ENCODE measurements at places on chromosomes 11 and 22.

- DNase-seq: no peak
Measured at GRCh38 chr11:15947681-15948648, 408.4 kb downstream of the SOX6 start.

- DNase-seq: peak; percentile 80
Measured at GRCh38 chr11:122851366-122851966, 13.2 kb downstream of the CRTAM start.

GRCh38 chr11:114432893-114433292 is 6.4 kb upstream of the REXO2 start:
- no peak for DNase-seq

DNA sequence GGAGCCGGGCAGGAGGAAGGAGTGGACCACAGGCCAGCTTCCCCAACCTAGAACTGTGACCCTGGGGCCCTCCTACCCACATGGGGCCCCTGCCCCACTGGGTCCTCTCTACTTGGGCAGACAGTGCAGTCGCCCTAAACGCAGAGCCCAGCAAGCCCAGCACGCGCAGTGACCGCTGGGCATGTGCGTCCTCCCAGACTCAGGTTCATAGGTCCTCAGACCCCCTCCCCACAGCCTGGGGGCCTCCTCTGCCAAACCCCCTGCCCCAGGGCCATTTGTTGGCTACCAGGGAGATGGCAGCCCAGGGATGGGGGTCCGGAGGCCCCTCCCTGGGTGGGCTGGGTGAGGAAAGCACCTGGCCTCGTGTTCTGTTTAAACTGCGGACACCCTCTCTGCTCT is 23.9 kb downstream of the RTN4R start:
- DNase-seq: no peak

- no peak for DNase-seq
Measured at GRCh38 chr11:69280994-69281393, 13.0 kb upstream of the MYEOV start.

GRCh38 chr11:69446108-69446507 is 35.4 kb upstream of the LINC01488 start:
- DNase-seq: no peak

GRCh38 chr11:9884601-9885000 is 220.7 kb downstream of the SWAP70 start:
- no peak for DNase-seq

DNA sequence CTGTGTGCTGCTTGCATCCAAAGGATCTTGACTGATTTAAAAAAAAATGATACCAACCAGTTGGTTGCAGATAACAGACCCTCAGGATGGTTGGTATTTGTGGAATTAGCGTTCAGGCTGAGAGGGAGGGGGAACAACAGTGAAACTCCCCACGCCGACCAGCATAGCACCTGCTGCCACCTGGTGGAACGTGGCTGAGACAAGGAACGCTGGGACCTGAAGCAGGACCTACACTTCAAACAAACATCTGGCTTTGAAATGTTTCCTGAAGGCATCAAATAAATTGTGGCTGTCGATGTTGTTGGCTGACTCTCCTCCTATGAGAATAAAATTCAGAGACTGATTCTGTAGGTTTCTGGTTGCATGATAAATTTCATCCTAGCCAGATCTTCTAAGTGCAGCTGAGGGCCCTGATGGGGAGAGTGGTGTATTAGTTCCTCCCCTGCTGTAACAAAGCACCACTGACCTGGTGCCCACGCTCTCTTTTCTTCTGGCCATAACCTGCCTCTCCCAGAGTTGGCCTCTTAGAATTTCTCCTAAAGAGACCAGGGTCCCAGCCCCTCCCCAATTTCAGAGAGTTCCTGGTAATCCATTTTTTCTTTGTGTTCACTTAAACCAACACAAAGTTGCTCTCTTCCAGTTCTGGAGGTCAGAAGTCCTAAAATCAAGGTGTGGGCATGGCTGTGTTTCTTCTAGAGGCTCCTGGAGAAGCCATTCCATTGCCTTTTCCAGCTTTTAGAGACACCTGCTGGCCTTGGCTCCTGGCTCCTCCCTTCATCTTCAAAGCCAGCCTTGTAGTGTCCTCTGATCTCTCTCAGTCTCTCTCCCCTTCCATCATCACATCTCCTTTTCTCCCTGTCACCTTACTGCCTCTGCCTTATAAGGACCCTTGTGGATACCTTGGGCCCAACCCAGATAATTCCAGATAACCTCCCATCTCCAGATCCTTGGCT is 17.3 kb downstream of the APOL2 start:
- DNase-seq: peak; percentile 64

- DNase-seq: no peak
Measured at GRCh38 chr22:39999144-39999757, 4.5 kb downstream of the FAM83F start.

- no peak for DNase-seq
Measured at GRCh38 chr11:77529685-77530084, 55.8 kb upstream of the PAK1 start.

- DNase-seq: no peak
Measured at GRCh38 chr11:115715251-115715770, 211.1 kb upstream of the CADM1 start.

DNA sequence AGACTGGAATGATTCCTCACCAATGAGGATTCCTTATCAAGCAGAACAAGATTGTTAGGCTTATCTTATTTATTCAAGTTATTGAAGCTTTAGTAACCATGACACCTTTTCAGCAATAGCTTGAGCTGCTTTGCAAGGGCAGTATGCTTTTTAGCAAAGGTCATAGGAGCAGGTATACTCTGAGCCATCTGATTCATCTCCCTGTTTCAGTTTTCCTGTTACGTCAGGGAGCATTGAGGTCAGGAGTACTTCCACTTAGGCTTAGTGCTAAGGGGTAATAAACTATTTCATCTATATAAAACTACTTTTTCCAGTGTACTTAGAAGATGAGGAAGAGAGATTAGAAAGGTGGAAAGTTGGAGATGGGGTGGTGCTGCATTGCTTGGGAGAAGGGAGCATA is 17.7 kb upstream of the ANKRD42 start:
- DNase-seq: no peak

GRCh38 chr22:39134366-39135091 is 18.0 kb downstream of the CBX7 start:
- DNase-seq: no peak

DNA sequence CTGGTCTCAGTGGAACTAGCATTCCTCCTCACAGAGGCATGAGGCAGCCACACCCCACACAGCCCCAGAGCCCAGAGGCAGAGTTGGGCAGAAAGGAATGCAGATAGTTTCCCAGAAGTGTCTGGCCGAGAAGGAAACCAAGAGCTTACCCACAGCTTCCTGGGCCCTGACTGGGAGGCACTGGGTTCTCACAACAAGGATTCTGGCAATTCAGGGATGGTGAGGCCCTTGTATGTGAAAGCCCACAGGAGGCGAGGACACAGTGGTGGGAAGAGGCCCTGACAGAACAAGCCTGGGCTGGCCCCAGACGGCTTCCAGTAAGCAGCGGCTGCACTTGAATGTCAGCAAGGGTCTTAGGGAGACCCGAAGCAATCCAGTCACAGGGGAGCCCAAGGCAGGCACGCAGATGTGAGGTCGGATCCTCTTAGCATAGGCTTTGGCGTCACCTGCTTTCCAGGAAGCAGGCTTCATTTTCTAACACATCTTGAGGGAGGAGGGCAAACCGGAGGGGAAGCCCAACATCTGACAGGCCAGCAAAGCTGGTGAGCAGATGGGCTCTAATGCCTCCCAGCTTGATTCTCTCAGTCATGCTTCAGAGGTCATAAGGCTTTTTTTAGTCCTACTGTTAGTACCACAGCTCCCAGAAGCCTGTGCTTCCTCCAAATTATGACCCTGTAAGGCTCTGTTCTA is 78.3 kb upstream of the AKIP1 start:
- peak; percentile 83 for DNase-seq

GRCh38 chr11:110000031-110000502 is 93.1 kb upstream of the ZC3H12C start:
- DNase-seq: no peak

GRCh38 chr11:1128311-1129142 is 29.2 kb upstream of the MUC5AC start:
- DNase-seq: no peak

GRCh38 chr11:86978247-86978646 is 23.1 kb upstream of the FZD4 start:
- DNase-seq: no peak

DNA sequence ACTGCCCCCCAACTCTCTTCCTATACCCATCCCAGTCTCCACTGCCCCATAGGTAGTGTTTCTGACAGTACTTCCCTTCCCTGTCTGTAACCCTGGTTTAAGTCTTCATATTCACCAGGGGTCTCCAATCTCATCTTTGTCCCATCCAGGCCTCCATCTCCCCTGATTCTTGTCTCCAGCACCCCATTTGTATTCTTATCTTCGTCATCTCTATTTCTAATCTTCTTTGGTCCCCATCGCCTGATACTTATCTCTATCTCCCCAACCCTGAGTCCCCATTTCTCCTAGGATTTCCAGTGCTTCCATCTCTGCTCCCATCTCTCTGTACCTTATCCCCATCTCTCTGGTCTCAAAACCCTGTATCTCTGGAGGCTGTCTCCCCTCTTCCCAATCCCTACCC is 1.8 kb downstream of the PHOX2A start:
- no peak for DNase-seq

- no peak for DNase-seq
Measured at GRCh38 chr22:30649430-30650007, 13.9 kb downstream of the SLC35E4 start.

DNA sequence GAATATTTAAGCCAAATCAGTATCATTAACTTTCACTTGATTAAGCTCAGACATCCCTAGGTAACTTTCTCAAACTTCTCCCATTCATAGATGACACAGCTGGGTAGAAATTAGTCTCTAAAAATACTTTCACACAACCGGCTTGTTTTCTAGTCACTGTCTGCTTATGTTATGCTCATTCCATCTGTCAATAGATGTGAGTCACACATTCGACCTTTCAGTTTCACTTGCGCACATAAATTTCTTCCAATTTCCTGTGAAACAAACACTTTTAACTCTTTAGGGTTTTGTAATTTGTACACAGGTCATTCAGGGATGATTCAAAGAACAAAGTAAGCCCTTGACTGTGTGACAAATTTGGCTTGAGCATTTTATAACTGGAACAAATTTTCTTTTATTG is 723.0 kb downstream of the KCNA4 start:
- no peak for DNase-seq

DNA sequence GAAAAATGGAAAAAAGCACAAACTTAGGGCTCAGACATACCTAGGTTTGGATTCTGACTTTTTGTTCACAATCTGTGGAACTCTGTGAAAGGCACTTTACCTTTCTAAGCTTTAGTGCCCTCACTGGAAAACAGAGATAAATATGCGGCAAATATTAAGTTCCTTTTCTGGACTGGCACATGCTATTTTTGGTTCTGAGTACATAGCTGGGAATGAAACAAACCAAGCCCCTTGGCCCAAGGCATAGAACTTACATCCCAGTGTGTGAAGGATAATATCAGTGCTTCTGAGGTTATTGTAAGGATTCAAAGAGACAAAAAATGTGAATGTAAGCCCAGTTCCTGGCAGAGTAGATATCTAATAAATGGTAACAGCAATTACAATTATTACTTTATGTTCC is 227.5 kb downstream of the ADAMTS15 start:
- DNase-seq: no peak

DNA sequence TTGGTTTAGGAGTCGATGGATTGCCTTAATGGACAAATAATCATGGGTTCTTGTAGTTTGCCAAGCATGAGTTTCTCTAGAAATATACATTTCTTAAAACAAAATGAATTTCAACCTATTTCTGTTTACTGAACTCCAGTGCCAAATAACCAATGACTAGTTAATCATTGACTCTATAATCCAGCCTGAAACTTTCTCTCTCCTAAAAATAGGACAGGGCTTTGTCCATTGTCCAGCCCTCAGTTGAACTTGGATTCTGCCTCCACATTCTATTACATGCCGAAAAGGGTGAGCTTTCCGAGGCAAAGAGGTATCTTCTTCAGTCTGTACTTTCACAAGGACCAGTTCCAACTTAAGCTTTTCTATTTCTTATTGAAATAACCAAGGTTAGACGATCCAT is 23.2 kb upstream of the CAT start:
- DNase-seq: no peak

- DNase-seq: no peak
Measured at GRCh38 chr11:128470081-128470480, 117.3 kb downstream of the ETS1 start.

DNA sequence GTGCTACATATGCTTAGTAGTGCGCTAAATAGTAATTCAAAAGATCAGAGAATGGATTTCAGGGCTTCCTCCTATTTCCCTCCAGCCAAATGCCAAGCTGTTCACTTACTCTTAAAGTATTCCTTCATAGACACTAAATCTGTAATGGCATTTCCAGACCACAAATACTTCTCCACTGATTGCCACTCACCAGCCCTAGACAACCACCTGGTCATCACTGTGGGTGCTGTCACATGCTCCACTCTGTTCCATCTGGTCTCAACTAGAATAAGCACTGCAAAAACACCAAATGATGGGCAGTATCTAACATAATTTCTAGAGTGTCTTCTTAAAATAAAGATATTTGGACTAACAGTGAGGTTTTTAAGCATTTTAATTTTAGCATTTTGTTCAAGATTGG is 341.3 kb downstream of the AASDHPPT start:
- DNase-seq: peak; percentile 86

DNA sequence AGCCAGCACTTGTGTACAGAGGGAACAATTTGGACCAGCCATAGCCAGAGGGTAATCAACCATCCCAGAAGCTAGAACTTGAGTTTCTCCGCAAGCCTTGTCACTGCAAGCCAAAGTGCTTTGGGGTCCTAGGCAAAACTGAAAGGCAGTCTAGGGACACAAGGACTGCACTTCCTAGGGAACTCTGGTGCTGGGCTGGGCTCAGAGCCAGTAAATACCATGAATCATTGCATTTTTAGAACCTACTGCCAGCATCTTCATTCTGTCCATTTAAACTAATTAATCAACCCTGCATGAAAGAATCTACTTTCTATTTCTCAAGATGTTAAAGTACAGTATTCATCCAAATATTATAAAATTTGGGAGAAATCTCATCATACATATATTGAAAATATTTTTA is 20.0 kb downstream of the PATE3 start:
- DNase-seq: no peak

DNA sequence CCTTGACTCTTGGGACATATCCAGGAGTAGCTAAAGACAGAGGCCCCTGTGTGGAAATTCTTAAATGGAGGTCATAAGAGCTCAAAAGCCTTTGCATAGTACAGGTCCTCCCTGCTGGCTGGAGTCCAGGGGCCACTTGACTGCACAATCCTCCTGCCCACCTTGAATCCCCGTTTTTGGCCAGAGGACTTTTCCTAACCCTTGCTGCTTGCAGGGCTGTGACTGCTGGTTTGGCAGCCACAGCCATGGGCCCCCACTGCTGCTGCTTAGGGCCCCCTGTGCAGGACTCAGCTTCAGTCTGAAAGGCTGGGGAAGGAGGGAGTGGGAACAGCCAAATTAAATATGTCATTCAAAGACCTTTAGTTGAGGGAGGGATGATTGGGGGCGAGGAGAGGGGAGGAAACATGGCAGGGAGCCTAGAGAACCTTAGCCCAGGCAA is 33.4 kb downstream of the ARHGAP1 start:
- DNase-seq: no peak
